Activated naive CD4-positive, alpha-beta T cell treated with Interleukin-2 at 50 U/mL for 16 hours (primary cell): ENCODE measurements at places on chromosomes 11 and 22.

DNA sequence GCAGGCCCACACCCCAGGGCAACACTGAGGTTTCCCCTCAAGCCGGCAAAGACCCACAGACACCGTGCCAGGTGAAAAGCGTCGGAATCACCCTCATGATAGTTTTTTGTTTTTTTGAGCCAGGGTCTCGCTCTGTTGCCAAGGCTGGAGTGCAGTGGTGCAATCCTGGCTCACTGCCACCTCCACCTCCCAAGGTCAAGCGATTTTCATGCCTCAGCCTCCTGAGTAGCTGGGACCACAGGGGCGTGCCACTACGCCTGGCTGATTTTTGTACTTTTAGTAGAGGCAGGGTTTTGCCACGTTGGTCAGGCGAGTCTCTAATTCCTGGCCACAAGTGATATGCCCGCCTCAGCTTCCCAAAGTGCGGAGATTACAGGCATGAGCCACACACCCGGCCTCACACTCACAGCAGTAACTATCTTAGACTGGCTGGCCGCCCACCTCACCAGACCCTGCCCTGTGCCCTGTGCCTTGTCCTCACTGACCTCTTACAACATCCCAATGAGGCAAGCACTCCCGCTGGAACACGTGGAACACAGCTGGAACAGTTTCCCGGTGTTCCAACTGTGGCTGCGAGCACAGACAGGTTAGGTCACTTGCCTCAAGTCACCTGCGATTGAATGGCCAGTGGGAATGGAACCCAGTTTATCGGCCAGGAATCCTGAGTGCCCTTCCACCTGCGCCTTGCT, 21.1 kb downstream of the LRRC10B start:
- no peak for DNase-seq

GRCh38 chr22:41366323-41367029, 15.3 kb upstream of the TEF start:
- no peak for DNase-seq

DNA sequence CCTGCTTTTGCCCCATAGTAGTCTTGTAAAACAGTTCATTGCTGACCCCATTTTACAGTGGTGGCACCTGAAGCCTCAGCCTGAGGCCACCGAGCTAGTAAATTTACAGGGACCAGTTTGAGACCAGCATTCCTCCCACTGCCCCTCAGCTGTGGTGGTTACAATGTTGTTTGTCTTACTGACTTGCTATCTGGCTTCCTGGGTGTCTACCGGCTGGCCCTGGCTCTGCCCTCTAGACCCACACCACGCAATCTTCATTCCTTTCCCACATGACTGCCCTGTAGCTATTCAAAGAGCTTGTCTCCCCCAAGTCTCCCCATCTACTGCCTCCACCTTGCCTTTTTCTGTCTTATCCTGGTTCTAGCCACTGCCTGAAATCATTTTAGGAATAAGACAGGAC, 20.8 kb downstream of the PIK3IP1 start:
- DNase-seq: no peak

DNA sequence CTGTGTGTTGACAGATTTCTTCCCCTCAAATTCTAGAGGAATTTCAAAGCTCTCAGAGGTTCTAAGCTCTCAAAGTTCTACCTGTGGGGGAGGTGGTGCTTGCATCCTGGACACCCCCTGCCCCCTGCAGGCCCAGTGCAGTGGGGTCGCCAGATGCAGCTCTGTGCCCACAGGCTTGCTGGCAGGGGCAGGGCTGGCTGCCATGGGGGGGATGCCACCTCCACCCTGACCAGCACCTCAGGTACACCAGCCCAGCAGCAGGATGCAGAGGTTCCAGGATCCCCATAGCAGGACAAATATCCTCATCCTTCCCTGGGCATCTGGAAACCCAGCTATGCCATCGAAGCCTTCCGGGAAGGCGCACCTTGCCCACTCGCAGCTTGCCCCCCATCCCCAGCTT, 91.1 kb downstream of the BRD1 start:
- no peak for DNase-seq

DNA sequence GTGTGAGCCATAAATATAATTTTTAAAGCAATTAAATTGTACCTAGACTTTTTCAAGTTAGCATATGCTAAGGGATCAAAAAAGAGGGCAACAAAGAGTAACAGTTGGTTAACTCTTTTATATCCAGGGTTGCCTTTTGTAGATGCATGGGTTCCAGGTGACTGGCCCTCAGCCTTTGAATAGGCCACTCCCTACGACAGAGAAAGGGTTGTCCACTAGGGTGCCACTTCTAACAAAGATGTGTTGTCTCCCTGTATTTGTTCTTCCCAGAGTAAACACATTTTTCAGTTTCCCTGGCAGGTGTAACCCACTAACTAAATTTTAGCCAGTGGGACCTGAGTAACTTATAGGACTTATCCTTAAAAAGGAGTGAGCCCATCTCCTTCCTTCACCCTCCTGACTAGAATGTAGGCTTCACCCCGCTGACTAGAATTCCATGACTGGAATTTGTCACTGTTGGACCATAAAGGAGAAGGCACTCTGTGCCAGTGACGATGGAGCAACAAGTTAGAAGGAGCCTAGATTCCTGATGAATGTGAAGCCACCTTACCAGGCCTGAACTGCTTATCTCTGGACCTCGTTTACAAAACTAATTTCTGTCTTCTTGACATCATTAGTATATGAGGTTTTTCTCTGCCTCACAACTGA, 16.6 kb downstream of the TUG1 start:
- DNase-seq: no peak

DNA sequence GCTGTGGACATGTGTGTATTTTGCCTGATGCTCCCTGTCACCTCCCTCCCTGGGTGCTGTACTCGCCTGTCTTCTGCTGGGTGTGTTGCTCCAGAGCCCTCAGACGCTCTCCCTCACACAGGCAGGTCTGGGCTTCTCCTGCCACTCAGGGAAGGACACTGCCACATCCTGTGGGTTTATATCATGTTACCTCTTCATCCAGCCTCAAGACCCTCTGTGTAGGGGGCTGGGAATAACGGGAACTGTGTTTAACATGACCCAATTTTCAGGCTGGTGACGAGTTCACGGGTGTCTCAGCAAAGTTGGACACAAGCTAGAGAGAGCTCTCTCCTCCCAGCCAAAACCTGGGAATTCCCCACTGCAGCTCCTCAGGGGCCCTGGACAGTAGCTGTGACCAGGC, 24.6 kb downstream of the MYBPC3 start:
- no peak for DNase-seq

DNA sequence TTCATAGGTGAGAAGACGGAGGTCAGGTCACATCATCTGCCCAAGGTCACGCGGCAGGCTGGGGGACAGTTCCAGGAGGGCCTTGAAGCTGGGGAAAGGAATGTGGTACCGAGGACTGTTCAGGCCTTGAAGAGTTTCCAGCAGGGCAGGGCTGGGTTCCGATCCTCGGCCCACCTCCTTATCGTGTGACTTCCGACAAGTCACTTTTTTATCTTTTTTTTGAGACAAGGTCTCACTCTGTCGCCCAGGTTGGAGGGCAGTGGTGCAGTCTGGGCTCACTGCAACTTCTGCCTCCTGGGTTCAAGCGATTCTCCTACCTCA, 623 bp downstream of the NDUFS8 start:
- no peak for DNase-seq

DNA sequence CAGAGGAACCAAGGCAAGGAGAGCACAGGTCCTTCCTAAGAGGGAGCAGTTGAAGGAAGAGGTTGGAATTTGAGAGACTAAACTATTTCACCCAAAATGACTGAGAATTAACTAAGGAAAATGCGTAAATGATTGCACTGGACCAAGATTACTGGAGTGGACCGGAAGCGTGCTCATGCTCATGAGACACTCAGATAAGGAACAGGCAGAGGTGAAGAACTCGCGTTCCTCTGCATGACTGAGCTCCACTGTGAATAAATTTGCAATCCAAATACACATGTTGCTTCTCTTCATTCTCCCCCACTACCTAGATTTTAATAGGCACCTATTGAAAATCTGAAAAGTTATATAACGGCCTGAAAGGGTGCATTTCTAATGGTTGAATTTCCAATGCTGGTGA, 207.0 kb downstream of the KIRREL3 start:
- DNase-seq: no peak

- DNase-seq: no peak
Observed at GRCh38 chr22:47050401-47051051, 288.1 kb downstream of the TBC1D22A start.

- no peak for DNase-seq
Observed at GRCh38 chr11:100851147-100851546, 164.1 kb downstream of the ARHGAP42 start.

DNA sequence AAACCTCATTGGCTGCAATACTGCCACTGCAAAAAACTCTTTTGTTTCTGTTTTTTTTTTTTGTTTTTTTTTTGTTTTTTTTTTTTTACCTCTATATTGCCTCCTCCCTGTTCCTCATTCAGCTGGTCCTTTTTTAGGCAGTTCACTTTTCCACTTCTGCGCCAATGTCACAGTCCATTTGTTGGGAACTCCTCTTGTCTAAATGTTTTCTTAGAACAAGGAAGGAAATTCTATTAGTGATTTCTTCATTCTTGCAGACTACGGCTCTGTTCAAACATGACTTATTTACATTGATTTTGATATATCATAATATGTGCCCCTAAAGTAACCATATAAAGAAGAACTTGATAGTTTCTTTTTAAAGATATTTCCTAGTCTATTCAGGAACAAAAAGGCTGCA, 2.9 kb downstream of the FAM118B start:
- DNase-seq: no peak

DNA sequence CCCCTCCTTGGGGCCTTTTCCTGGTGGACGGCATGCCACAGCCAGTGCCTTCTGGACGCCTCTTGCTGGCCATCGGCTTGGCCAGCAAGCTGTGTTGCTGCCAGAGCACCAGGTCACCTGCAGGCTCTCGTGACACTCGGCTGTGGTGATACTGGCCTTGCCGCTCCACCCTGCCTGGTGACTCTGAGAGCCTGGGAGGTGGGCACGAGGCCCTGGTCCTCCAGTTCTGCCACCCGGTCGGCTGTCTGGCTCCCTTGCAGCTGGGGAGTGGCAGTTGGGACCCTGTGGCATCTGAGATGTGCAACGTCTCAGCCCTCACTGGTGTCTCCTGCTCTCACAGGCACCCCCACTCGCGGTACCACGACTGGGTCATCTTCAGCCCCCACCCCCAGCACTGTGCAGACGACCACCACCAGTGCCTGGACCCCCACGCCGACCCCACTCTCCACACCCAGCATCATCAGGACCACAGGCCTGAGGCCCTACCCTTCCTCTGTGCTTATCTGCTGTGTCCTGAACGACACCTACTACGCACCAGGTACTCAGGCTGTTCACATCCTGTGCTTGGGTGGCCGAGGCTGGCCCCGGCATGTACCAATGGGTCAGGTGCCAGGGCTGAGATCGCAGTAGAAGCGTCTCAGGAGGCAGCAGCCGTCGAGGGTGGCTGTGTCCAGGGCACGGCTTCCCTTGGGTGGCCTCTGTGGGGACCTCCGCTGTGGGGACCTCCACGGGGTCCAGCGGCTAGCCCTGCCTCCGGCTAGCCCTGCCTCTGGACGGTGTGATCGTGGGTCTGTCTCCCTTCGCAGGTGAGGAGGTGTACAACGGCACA, 26.0 kb downstream of the MUC2 start:
- DNase-seq: no peak
